ENCODE measurements at places on chromosomes 16 and 17. TPM values are rescaled to one million over a fixed set of nuclear protein-coding genes. Genes with fewer than 3 reads are reported as not detected.

DNA sequence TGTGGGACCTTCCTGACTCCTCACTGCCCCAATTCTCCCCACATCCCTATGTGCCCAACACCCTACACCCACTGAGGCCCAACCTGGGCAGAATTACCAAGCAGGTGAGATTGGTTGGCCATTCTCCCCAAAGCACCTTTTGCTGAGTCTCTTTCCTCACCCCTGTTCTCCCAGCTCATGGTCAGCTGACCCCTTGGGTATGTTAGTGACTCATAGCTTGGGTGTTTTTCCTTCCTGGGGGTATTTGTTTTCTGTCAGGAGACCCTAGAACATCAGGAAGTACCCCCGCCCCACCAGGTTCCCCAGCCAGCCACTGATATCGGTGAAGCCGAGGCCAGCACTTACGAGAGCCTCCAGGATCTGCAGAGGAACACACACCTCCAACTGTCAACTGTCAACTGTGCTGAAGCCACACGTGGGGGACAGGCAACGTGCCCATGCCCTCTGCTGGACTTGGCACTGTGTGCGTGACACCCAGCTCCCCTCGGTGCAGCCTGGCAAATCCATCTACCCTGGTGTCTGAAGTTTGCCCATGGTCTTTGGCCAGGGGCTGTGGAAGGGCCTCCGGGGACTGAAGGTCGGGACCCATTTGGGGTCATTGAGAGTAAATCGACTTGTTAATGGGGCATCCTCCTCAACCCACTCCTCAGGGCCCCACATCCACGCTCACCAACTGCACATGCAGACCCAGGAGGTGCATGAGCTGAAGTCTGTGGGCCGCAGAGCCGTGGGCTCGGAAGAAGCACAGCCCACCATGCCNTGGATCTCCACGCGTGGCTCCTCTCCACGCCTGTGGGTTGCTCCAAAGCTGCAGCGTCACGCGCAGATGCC is 53.1 kb downstream of the METRNL start:
- no peak for DNase-seq

DNA sequence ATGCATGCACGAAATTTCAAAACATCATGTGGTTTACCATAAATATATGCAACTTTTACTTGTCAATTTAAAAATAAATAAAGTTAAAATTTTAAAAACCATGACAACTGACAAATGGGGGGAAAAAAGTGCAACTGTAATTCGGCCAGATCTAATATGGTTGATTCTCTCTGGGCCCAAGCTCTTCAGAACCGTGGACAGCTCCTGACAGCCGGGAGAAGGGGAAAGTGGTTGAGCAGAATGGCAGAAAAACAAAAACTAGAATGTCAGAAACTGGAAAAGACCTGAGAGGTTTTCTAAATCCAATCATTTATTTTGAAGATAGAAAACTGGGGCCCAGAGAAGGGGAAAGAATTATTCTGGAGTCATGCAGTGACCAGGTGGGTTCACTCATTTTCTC is 126.6 kb downstream of the TMEM132E start:
- no peak for DNase-seq

Gene MYL11
- total RNA-seq: 1.3 TPM

DNA sequence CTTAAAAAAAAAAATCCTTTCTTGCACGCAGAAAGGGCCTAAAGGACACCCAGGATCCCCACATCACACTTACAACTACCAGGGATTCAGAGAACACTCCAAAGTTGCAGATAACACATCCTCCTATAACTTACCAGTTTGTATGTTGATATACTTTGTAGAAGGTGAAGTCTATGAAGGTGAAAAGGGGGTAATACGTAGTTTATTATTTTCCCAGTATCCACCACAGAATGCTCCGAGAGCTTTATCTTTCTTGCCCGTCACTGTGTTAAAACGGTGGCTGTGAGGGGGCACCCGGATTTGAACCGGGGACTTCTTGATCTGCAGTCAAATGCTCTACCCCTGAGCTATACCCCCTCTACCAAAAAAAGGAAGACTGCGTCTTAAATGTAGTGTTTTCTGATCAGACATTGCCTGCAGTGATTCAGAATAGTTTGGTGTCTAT is 7.9 kb upstream of the RPL23 start:
- DNase-seq: no peak

- no peak for DNase-seq
Observed at GRCh38 chr17:31902693-31903092, 1.2 kb upstream of the UTP6 start.

DNA sequence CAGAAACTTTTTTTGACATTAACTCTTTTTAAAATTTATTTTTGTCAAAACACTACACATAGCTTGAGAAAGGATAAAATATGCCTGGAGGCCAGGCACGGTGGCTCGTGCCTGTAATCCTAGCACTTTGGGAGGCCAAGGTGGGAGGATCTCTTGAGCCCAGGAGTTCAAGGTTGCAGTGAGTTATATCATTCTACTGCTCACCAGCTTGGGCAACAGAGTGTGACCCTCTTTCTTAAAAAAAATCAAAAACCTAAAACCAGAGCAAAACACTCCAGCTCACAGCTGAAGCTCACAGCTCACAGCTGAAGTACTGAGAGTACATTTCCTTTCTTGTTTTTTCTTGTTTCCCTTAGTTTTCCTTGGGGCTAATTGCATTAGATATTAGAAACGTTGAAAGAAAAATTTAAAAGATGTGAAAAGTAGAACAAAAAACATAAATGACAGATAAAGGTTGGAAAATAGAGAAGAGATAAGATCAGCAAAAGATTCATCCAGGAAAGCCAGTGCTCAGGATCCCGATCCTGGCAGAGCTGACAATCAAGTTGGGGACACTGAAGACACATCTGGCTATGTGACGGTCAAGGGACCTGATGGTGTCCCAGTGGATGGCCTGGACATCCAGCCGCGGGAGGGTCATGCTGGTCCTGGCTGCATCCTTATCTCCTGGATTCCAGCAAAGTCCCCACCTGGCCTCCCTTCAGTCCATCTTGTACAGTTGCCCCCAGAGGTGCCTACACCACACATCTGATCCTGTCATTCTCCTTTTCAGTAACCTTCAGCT is 9.8 kb downstream of the CHST6 start:
- DNase-seq: no peak

Gene SEBOX
- not detected for total RNA-seq

DNA sequence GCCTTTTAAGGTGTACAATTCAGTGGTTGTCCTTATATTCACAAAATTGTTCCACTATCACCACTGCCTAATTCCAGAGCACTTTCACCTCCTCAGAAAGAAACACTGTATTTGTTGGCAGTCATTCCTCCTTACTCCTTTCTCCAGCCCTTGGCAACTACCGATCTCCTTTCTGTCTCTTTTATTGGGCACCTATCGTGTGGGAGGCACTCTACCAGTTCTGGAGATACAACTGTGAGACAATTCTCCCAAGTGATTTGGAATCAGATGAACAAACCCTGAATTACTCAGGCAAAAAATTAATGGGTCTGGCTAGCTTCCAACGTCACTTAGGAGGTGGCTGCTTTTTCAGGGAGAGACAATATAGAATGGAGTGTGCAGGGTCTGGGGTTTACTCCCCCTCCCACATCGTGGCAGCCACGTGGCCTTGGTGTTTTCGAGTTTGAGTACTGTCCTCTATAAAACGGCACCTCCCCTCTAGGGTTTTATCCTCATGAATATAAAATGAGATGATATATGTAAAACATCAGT is 63.9 kb downstream of the SHISA9 start:
- DNase-seq: no peak

GRCh38 chr16:69404275-69404805 is 18.5 kb upstream of the TERF2 start:
- peak; percentile 31 for DNase-seq

Gene ITGAL
- 2.2 TPM for total RNA-seq

Gene BRICD5
- 6.2 TPM for total RNA-seq

- DNase-seq: no peak
Observed at GRCh38 chr17:45645330-45645729, 138.8 kb upstream of the CRHR1 start.

Gene TCAP
- total RNA-seq: 1.6 TPM

DNA sequence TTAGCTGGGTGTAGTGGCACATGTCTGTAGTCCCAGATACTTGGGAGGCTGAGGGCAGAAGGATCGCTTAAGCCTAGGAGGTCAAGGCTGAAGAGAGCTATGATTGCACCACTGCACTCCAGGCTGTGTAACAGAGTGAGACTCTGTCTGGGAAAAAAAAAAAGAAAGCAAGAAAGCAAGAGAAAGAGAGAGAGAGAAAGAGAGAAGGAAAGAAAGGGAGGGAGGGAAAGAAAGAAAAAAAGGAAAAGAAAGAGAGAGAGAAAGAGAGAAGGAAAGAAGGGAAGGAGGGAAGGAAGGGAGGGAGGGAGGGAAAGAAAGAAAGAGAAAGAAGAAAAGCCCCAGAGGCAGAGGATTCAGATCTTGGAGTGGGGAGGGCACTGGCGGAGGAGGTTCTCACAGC is 6.5 kb downstream of the DHX58 start:
- no peak for DNase-seq

- no peak for DNase-seq
Observed at GRCh38 chr17:57404073-57404472, 147.8 kb downstream of the MSI2 start.

- no peak for DNase-seq
Observed at GRCh38 chr17:48593126-48593829, at the start of gene HOXB5. TSS of gene HOXB5 (minus strand) at chr17:48593779. CDS start at chr17:48593682, 97 bp downstream.

DNA sequence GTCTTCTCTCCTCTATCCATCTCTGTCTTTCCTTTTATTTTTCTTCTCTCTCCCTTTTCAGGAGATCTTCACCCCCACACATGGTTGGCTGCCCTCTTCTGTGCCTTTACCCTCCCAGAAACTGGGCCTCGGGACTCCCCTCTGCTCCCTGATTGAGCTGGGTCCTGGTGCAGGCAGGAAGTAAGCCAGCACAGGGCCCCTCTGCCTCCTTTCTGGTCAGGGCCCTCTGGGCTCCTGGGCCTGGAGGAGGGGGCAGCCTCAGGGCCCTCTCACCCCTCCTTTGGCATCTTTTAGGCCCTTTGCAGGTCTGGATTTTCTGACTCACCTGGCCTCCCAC is 21.1 kb upstream of the TAC4 start:
- no peak for DNase-seq

- DNase-seq: no peak
Observed at GRCh38 chr17:59888145-59888750, 4.5 kb downstream of the TUBD1 start.

GRCh38 chr16:81703177-81704155 is 75.6 kb upstream of the PLCG2 start:
- peak; percentile 76 for DNase-seq

DNA sequence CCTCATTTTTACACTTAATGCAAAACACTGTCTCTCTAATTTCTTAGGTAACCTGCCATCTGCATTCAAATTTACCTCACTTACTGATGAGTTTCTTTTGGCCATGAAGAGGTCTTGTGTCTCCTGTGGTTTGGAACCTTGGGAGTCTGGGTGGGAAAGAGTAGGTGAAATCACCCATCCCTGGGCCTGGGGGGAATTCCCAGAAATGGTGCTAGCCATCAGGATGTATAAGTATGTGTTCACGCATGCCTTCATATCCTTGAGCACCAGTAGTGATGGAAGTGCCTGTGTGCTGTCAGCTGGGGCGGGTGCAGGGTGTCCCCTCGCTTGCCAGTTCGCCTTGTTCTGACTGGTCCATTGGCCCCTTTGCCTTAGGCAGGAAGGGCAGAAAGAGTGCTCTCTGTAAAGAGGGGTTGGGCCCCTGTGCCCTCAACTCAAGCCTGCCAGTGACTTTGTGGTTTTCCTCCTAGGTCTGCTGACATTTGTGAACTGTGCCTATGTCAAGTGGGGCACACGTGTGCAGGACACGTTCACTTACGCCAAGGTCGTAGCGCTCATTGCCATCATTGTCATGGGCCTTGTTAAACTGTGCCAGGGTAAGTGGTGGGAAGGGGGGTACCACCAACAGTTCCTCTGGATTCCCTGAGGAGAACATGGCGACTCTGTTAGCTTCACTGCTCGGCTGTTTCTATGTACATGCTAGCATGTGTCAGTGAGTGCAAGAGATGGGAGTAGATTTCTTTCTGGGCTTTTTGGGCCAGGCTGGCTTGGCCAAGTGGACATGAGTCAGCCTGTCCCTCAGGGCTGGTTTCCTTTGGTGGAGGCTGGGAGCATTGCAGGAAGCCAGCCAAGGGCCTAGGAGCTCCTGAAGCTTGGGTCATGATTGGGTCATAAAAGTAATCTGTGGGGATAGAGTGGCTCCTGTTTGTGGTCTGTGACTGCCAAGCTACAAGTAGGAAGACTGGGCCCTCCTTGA is 23.2 kb downstream of the SLC7A6OS start:
- DNase-seq: no peak
